ENCODE measurements at places on chromosomes 13 and 19.

- peak; percentile 51 for DNase-seq
These were observed 13.7 kb downstream of the PVR start for GRCh38 chr19:44657211-44657921.

DNA sequence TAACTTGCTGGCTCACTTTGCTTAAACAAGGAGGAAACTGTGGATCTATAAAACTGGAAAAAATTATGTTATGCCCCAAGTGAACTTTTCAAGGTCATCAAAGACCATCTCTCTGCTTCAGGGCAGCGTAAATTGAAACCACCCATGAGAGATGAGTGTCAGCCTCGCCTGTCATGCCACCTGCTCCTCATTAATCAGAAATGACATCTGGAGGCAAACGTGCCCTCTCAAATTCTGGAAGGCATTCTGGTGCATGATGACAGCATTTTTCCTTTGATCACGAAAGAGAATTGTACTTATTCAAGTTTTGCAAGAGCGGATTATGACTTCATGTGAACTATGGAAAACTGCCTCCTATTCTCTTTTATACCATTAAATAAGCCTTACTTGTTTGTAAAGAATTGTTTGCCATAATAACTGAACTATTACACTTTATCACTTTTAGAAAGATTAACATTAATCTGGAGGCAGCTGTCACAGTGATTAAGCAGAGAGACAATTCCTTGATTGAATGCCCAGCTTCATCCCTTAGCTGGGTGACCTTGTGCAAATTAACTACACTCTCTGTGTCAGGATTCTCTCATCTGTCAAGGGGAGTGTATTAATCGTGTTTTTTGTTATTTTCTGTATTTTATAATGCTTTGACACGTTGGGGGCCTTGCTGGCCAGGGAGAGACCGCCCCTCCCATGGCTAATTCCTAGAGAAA, 17.0 kb upstream of the SACS start:
- DNase-seq = no peak

- DNase-seq = no peak
These were observed 9.7 kb downstream of the PRKACA start for GRCh38 chr19:14107581-14108461.

DNA sequence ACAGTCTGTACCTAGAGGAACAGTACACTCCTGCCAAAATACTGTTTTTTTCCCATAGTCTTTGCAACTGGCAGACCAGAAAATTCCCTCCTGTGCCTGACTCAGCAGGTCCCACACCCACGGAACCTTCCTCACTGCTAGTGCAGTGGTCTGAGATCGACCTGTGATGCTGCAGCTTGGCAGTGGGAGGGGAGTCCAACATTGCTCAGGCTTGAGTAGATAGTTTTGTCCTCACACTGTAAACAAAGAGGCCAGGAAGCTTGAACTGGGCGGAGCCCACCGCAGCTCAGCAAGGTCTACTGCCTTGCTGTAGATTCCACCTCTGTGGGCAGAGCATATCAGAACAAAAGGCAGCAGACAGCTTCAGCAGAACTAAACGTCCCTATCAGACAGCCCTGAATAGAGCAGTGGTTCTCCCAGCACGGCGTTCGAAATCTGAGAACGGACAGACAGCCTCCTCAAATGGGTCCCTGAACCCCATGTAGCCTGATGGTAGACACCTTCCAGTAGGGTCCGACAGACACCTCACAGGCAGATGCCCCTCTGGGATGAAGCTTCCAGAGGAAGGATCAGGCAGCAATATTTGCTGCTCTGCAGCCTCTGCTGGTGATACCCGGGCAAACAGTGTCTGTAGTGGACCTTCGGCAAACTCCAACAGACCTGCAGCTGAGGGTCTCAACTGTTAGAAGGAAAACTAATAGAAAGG, 92.7 kb downstream of the SUCLA2 start:
- no peak for DNase-seq

DNA sequence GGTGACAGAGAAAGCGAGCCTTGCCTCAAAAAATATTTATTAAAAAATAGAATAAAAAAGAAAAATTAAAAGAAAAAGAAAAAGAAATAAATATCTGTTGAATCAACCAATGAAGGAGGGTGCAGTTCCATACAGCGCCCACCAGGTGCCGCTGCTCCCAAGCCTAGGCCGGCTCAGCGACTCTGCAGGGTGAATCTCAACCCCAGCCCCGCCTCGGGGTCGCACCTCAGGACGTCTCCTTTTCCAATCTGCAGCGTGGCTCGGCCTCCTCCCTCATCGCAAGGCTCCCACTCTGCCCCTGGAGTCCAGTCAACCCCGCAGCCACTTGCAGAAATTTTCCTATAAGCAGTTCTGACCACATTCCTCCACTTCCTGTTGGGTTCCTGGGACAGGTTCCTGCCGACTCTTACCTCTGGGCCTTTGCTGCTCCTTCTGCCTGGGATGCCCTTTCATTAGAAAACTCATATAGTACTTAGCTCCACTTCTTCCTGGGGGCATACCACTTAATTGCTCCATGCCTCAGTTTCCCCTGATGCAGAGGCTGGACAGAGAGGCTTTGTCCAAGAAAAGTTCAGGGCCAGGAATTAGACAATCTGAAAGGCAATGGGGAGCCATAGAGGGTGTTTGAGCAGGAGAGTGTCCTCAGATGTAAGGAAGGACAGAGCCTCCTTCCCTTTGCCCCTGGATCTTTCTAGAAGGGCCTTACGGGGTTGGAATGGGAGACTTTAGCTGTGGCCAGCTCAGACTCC, 24.3 kb downstream of the NFILZ start:
- peak; percentile 44 for DNase-seq

GRCh38 chr13:29483623-29484022, 111.9 kb downstream of the SLC7A1 start:
- DNase-seq = no peak

DNA sequence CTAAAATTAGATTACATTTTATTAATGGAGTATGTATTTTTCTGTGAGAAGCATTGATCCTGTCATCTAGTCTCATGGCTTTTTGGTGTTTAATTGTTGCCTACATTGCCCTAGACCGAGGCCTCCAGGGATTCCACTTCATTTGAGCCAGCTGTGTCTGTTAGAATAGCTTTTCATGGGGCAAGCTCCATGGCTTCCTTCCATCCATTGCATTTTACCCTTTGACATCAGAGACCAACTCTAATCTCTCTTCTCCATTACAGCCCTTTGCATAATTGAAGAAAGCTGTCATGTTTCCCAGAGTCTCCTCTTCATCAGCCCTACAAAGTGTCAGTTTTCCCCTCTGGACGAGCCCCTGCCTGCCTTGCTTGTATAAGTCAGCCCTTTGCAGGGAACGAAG, 70.6 kb downstream of the MTUS2 start:
- no peak for DNase-seq

DNA sequence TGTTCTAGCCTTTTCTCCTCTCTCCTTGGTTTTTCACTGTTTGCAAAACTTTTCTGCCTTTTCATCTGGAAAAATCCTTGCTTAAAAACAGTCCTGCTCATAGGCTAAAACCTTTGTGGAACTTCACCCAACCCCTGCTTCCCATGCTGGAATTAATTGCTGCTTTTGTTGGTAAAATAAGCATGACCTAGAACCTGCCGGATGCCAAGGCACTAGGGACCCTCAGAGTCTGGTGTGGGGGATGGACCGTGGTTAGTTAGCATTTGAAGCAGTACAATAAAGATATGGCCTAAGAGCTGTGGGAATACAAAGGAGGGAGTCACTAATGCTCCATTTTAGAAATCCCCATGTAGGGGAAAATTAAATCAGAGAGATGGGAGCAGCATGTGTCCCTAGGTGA, 326.3 kb downstream of the KCNRG start:
- no peak for DNase-seq

DNA sequence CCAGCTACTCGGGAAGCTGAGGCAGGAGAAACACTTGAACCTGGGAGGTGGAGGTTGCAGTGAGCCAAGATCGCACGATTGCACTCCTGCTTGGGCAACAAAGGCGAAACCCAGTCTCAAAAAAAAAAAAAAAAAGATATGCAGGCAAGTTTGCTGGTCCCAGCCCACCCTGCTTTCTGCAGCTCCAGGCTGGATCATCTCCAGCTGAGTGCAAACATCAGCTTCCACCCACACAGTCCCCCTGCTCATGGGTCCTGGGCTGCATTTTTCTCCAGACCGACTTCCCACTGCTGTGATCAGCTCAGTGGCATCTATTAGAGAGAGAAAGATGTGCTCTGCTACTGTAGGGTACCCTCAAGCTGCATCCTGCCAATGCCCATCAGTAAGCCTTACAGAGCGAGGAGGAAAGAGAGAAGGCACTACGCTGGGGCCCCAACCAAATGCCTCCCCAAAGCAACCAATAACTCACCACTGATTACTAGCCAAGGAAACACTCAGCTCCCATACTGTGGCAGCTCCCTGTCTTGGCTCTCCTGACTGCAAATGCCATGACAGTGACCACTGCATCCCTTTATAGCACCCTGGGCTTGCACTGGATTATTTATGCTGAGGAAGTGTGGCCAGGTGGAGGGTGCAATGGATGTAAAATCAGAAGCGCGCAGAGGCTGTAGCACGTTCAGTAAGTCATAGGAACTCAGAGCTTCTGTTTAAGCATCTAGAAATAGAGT, 170.9 kb upstream of the ZNF507 start:
- DNase-seq = no peak

DNA sequence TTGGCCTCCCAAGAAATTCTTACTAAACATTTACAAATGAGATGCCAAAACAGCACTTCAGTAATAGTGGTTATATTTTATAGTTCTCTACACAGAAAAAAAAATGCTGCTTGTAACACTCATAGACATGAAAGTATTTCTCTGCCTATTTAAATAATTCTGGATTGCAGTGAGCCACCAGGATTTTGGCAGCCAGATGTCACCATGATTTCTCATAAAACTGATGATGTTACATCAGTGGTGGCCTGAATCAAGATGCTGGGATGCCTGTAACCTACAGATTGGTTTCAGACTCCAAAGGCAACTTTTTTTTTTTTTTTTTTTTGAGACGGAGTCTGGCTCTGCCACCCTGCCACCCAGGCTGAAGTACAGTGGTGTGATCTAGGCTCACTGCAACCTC, 2.7 kb upstream of the CAPS start:
- no peak for DNase-seq

DNA sequence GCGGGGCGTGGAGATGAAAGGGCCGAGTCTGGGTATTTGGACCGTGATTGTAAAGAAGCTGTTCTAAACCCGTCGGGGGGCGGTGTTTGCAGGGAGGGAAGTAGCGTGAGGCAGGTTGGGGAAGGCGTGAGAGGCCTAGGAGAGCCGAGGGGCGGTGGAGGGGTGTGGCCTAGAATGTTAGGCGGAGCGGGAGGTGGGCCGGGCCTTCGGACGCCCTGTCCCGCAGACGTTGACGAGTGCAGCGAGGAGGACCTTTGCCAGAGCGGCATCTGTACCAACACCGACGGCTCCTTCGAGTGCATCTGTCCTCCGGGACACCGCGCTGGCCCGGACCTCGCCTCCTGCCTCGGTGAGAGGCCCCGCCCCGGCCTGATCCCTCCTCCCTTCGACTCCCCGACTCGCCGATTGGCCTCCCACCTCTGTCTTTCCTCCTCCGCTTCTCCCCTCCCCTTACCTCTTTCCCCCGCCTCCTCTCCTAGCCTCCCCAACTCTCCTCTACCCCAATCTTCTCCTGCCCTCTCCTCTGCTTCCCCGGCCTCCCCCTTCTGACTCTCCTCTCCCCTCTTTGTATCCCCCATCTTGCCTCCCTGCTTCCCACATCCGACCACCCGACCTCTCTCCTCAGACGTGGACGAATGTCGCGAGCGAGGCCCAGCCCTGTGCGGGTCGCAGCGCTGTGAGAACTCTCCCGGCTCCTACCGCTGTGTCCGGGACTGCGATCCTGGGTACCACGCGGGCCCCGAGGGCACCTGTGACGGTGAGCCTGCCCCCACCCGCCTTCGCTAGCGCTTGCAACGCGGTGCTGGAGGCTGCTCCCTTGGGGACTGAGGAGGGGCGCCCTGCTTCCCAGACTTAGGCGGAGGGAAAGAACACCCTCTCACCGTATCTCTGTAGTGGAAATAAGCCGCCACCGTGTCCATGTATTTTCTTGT, 12.8 kb downstream of the LTBP4 start:
- peak; percentile 68 for DNase-seq

DNA sequence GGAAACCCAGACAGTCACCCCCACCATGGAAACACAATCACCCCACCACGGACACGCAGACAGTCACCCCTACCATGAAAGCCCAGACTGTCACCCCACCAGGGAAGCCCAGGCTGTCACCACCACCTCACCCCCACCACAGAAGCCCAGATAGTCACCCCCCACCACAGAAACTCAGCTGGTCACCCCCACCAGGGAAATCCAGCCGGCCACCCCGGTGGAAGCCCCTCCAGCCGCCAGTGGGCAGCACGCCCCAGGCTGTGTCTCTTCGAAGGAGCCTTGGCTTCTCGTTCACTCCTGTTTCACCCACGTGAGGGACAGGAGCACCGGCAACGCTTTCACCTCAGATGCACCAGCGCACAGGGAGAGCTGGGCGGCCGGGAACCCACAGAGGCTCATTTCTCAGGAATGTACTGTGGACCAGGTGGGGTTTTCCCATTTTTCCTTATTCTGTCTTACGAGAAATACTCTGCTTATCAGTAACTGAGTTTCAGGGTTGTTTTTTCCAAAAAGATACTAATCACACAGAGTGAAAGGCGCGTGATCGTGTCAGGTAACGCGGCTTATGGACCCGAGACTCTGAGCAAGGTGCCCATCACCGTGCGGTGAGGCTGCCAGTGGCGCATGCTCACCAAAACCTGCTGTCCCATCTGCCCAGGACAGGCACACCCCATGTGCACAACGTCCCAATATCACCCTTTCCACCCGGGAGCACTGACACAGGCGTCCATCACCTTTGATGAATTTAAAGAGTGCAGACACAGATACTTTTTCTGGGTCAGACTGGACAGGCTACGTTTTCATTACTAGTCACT, 28.0 kb downstream of the CARS2 start:
- no peak for DNase-seq

GRCh38 chr13:23871616-23872220, 17.5 kb downstream of the MIPEP start:
- no peak for DNase-seq

- peak; percentile 44 for DNase-seq
These were observed 6.6 kb upstream of the NPAS1 start for GRCh38 chr19:47013041-47013517.

GRCh38 chr13:36746051-36746450, 72.2 kb downstream of the SERTM1 start:
- no peak for DNase-seq

- DNase-seq = no peak
These were observed at the start of gene DLL3 for GRCh38 chr19:39498798-39499642. Gene DLL3 (plus strand): TSS chr19:39498947. CDS start chr19:39498975, 28 bp downstream.

DNA sequence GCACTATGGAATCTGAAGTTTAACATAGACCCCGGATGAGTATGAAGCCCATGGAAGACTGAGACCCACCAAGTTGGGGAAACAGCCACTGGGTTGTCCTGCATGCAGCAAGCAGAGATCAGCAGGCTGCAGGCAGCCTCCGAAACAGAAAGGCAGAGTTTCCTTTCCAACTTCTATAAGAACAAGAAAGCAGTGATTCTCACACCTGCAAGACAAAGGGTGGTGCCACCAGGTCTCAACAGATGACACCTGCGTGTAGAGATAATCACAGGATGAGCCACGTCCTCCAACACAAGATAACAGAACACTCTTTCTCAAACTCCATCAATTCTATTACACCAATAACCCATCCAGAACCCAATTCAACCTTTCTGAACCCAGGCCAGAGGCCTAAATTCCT, 457.9 kb downstream of the FOXO1 start:
- no peak for DNase-seq

Data from stimulated activated CD8-positive, alpha-beta memory T cell treated with anti-CD3 and anti-CD28 coated beads, Interleukin-15, amount 100 ng/mL, for 1 hour (primary cell).